ENCODE measurements at places on chromosomes 2 and 18.

GRCh38 chr2:183521911-183522310 lies 397.7 kb downstream of the NUP35 start:
- DNase-seq: no peak

DNA sequence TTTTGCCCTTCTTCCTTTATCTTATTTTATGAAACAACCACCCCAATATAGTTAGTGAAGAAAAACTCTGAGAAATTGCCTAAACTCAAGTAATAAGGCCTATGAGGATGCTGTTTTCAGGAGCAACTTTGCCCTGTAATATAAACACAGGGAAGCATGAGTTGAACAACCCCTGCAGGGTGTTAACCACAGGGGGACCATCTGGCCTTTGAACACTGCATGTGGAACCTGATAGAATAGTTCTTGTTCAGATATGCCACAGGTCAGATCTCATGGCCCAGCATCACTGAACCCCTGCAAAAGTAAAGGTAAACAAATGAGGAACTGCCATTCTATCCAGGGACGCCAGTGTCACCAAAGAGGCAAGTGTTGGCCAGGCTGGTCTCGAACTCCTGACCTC lies 82.6 kb downstream of the MAPK4 start:
- DNase-seq: no peak

GRCh38 chr2:96486696-96487095 lies 18.5 kb downstream of the NEURL3 start:
- no peak for DNase-seq

DNA sequence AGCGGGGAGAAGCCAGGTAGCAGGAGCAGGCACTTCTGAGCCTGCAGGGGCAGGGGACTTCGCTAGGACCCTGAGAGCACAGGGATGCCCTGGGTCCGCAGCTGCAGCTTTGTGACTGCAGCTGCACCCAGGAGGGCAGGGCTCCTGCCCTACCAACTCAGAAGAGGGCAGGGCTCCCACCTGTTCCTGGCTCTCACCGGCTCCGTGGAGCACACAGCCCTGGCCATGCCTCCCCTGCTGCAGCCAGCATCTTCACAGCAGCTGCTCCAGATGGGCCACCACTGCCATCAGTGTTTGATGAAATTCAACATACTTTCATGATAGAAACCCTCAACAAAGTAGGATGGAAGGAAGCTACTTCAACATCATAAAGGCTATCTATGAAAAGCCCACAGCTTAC lies 92.7 kb downstream of the FAM210A start:
- DNase-seq: no peak

- DNase-seq: no peak
Measured at GRCh38 chr2:185375731-185376130, 362.9 kb upstream of the FSIP2 start.

GRCh38 chr2:82239176-82239575 lies 1934.6 kb upstream of the LRRTM1 start:
- DNase-seq: no peak

Data from GDM1 (cell line).